Left hindlimb (tissue), 1 donor: ENCODE measurements at places on chromosomes 5 and 9.

- DNase-seq, result peak; percentile 68
These were observed 36.8 kb upstream of the SSBP2 start for GRCh38 chr5:81787474-81788242.

GRCh38 chr5:44839018-44839681, 30.4 kb downstream of the MRPS30 start:
- DNase-seq, result no peak

- no peak for DNase-seq
These were observed 620.5 kb downstream of the IRX1 start for GRCh38 chr5:4216142-4216541.

- no peak for DNase-seq
These were observed 19.1 kb upstream of the JADE2 start for GRCh38 chr5:134506054-134507039.

DNA sequence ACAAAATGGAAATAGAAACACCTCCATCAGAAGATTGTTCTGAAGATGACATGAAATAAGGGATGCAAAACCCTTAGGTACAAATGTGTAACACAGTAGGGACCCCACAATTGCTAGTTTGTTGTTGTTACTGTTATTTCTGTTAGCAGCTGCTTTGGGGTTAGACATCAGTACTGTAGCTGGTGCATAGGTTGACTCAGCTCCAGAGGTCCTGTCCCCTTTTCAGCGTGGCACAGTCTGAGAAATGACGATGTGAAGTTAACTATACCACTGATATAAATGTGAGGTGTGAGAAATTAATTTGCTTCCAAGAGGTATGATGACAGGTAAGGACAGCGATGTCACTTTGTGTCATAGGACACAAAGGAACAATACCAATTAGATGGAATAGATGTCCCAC, 384.6 kb upstream of the KLF4 start:
- DNase-seq, result no peak

DNA sequence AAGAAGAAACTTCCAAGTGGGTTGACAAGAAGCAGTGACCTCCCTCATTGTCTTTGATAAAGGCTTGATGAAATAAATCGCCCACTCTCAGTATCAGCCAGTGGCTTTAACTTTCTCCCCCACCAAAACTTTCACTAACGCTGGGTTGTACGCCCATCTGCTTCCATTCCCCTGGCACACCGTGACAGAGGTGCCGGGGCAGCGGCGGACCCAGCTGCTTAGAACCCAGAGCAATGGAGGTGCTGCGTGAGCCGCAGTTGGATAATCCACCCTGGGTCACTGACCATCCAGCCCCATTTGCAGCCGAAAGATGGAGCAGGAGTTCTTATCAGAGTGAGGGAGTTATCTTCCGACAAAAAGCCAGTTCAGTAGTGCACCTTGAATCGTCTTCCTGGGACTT, 270.7 kb downstream of the ARHGEF28 start:
- no peak for DNase-seq

DNA sequence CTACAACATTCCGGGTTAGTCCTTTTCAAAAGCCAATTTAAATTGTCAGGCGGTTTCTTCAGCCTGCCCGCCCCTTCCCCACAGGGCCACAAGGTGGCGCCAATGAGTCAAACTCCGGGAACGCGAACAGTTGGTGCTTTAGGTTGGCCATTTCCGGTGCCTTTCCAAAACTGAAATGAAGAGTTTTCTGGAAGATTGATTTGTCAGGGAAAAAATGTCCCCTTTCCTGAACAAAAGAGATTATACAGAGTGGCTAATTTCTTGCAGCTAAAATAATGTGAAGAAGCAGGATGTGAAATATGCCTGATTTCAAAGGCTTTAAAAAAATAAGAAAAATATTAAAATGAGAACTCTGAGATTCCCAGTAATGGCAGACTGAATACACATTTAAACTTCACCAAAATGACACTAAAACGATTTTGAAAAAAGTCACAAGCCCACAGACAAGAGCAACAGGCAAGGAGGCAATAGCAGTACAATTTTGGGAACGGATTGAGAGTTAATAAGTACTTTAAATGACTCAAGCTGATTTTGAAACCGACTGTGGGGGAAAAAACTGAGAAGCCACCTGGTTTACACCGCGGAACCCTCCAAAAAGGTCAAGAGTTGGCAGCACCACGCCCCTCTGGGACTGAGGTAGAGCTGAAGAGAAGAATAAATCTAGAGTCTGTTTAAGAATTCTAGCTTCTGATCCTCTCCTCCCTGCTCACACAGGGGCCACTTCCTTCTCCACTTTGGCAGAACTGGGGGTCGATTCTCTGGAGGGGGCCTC, 45.7 kb downstream of the SLC46A2 start:
- peak; percentile 80 for DNase-seq
